ENCODE measurements at places on chromosomes 12 and 14. TPM values are rescaled to one million over a fixed set of nuclear protein-coding genes. Genes with fewer than 3 reads are reported as not detected.

Gene HOXC5
- 0.70 TPM for total RNA-seq

Gene PZP
- not detected for total RNA-seq

DNA sequence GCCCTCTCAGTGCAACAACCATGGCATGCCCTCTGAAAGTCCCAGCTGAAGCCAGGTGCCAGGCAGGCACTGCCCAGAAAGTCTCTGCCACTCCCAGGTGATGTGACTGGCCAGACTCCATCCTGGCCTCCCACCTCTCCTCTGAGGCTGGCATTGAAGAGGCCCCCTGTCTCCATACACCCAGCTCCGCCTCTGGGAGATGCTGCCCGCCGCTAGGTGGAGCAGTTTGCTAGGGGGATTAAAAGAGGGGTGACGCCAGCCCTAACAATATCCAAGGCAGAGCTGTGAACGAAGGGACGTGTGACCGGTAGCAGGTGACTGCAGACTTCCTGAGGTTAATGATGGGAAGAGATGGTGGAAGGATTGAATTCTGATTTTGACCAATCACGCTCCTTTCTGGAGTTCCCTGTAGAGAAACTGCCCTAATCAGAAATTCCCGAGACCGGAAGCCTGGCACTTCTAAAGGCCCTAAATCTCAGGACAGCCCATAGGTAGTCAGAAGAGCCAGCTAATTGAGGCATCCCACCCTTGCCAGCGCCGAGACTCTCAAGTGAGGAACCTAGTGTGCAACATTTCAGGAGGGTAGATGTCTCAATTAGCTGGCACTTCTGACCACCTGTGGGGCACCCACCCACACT is 8.3 kb upstream of the PLEK2 start:
- no peak for DNase-seq

DNA sequence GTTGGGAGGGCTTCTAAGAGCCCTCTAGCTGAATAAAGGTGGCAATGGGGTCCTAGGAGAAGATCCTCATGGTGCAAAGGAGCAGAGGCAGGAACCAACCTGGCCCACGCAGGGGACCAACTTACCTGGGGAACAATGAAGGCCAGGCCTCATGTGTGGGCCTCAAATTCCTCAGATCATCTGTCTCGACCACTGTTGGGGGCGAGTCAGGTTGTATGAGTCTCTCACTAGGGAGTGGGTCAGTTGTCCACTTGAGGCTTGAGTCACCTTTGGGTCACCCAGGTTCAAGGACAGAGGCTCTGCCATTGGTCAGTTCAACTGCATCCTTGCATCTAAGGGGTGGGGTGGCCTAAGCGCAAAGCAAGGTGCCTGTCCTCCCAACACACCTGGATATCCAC is 43.7 kb upstream of the BDKRB2 start:
- DNase-seq: no peak

GRCh38 chr12:124130691-124131591 is 157.9 kb downstream of the ZNF664 start:
- no peak for DNase-seq

- DNase-seq: peak; percentile 15
Observed at GRCh38 chr12:31591380-31591901, 505 bp upstream of the DENND5B start.

- DNase-seq: peak; percentile 89
Observed at GRCh38 chr12:117342682-117343081, 18.7 kb downstream of the NOS1 start.

All from HT1080 (cell line).